Amniotic epithelial cell (primary cell): ENCODE measurements at places on chromosomes 2 and 18.

DNA sequence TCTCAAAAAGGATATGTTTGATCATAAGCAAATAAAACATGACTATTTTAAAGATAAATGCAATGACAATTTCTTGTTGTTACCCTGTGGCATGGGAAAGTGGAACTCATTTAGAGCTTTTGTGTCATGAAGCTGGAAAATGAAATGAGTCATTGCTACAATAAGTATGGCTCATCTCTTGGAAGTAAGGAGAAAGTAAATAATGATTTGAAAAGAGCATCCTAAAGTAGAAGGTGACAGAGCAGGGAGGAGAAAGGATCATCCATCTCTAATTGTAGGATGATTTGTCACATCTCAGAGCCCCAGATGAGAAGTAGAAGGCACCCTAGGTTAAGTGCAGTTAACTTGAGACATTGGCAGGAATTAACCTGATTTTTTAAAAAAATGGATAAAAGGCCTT is 200.5 kb downstream of the CPS1 start:
- DNase-seq: no peak

DNA sequence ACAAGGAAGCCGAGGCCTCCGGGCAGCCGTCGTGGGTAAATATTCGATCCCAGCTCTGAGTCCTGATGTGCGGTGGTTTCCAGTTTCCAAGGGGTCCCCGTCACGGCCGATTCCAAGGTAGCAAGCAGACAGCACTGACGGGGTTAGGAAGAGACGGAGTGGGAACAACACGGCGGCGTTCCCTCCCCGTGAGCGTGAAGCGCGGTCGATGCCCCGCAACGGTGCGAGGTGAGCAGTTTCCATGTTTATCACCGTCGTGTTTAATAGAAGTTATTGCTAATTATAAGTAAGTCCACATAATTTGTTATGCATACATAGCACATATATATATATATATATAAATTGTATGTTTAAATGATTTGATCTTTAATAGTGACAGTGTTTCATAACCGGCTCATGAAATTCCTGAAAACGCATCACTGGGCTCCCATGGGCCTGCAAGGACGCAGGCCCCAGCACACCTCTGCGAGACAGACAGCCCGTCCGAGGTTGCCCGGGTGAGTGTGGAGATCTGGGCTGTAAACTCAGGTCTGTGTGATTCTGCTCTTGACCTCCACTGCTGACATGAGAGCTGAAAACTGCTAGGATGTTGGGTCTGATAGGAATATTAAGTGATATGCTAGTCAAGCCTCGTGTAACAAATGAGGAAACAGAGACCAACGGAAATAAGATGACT is 243.5 kb upstream of the SALL3 start:
- DNase-seq: no peak

- no peak for DNase-seq
These were observed 318.5 kb upstream of the TCF4 start for GRCh38 chr18:55906536-55906935.

DNA sequence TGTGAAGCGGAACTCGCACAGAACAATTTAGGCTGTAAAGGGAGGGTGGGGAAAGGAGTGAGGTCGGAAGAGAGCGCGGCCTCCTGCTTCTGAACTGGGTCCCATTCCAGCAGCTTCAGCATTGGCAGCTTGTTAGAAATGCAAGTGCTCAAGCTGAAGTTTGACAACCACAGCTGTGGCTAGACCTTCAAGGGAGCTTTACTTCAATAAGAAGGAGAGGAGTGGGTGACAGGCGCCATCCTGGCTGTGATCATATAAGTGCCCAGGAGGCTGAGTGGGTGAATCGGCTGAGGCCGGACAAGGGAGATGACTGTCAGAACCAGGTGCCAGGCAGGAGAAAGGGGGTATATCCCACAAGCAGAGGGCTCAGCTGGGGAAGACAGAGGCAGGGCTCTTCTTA is 622.5 kb downstream of the GALR1 start:
- DNase-seq: no peak

- DNase-seq: no peak
These were observed 330.9 kb downstream of the SLC8A1 start for GRCh38 chr2:40120957-40121356.

GRCh38 chr2:166170356-166170755 is 42.5 kb upstream of the SCN1A start:
- peak; percentile 71 for DNase-seq

DNA sequence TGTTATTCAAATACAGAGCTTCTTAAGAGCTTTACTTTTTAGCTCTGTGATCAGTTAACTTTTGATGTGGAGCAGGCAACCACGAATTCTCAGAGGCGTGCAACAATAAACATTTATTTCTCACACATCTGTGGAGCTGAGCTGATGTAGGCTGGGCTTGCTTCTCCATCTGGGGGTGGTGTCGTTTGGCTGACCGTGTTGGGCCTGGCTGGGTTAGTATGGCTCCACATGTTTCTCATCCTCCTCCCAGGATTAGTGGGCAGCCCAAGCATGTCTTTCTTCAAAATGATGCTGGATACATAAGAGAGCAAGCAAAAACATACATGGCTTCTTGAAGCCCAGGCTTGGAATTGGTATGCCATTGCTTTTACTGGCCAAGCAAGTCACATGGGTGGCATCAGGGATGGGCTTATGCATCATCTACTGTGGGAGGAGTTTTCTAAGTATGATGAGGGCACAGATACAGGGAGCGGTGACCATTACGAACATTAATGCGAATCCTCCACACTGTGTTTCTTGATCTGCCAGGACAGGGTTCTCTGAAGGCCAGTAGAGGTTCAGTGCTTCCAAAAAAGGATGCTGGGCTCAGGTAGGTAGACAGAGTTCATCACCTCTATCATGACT is 157.0 kb upstream of the TNP1 start:
- DNase-seq: no peak

DNA sequence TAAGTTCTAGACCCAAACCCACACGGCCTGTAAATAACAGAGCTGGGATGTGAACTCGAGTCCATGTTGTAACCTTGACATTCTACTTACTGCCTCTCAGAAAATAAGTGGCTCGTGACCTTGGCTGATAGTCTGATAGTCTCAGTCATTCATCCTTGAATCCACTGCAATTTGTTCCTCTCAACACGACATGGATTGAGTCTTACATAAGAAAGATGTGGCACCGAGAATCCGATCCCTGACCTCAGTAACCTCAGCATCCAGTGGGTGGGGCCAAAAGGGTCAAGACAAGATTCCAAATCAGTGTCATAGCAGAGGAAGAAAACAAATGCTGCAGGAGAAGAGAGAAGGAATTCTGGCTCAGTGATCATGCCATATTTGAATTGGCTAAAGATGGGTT is 97.6 kb downstream of the MAPRE2 start:
- DNase-seq: no peak

DNA sequence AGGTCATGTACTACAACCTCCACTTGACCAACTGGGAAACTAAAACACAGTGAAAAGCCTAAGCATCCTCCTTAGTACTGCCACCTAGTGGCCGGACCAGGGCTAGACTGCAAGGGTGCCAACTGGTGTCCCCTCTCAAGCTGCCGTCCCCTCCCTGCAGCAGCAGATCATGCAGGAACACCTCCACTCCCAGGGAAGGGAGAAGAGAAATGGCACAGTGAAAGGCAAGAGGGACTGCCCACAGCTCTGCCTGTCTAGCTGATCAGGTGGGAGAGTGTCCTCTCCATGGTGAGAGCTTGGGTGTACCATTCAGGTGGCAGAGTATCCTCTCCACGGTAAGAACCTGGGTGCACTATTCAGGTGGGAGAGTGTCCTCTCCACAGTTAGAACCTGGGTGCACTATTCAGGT is 78.1 kb downstream of the AAK1 start:
- peak; percentile 27 for DNase-seq

DNA sequence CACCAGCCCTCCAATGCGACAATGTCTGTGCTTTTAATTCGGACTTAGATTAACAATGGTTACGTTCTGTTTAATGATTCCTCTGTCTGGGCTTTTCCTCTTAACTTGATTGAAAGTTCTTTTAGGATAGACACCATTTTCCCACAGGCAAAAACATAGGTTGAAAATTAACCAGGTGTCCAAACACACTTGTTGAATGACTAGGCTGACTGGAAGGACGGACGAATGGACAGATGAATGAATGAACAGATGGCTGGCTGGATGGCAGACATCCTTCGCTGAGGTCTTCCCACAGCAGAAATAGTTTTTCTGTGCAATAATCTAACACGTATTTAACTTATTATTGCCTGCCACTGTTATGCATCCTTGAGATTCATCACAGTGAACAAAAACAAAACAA is 298.8 kb downstream of the SRBD1 start:
- DNase-seq: no peak

- peak; percentile 31 for DNase-seq
These were observed 305.4 kb downstream of the LPIN1 start for GRCh38 chr2:12051831-12052230.

- DNase-seq: no peak
These were observed 949.3 kb downstream of the BCL11A start for GRCh38 chr2:59604123-59604522.

DNA sequence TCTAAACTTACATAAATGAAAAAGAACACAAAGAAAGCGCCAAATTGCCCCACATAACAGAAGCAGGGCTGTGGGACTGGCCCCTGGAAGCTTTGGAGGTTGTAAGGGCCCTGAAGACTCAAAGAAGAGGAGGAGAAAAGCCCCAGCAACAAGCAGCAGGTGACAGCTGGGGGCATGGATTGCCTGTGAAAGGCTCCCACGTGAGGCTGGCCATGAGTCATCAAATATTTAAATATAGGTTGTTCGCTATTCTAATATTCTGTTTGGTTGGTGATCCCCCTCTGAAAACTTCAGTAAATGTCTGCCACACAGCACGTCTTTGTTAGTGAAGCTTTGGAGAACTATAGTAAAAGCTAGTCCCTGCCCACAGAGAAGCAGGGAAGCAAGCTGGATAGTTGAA is 132.4 kb downstream of the MREG start:
- no peak for DNase-seq

GRCh38 chr2:166458674-166459073 is 35.4 kb downstream of the SCN7A start:
- DNase-seq: no peak

DNA sequence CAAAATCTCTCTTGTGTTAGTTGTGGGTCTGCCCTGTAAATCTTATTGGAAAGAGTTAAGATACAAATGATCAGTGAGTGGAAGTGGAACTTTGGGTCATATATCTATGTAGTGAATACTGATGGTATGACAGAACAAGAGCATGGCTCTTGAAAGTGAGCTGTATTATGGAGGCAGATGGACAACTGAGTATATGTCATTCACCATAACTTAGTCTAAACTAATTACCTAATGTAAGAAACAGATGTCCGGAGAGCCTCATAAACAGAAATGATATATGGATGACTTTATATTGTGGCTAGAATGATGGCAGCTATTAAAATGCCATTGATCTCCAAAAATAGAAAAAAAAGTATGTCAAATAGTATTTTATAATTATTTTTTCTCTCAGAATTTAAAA is 72.4 kb downstream of the FASTKD2 start:
- no peak for DNase-seq

DNA sequence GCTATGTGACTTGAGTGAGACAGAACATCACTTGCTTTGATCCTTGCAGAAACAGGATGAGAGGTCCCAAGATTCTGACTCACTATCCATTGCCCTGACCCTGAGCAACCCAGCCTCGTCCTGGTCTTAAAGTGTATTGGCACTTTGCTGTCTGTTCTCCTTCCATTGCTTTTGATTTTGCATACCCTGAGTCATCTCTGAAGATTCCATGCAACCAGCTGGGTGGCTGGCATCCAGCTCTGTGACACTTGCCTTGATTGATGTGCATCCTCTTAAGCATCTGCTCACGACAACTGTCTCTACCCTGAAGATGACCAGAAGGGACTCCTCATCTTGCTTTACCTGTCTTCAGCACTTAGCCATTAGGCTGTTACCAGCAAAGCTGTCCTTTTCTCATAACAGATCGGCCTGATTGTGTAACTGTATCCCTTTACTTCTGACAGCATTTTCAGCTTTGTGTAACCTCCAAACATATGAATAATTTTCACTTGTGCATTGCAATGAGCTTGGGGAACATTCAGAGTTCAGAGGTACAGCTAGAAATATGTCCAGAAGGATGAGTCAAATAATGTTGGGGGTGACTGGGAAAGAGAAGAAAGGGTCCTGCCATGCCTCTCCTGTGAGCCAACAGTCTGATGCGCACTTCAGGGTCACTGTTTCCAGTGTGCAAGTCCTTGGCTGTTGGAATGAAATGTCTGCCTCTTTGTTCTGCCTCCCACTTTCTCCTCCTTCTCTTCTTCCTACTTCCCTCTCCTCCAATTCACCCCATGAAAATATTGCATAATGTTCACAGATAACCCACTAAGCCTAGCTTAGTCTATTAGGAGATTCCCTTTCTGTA is 249.7 kb upstream of the OSR1 start:
- DNase-seq: peak; percentile 86
